ENCODE measurements at places on chromosomes 4 and X.

DNA sequence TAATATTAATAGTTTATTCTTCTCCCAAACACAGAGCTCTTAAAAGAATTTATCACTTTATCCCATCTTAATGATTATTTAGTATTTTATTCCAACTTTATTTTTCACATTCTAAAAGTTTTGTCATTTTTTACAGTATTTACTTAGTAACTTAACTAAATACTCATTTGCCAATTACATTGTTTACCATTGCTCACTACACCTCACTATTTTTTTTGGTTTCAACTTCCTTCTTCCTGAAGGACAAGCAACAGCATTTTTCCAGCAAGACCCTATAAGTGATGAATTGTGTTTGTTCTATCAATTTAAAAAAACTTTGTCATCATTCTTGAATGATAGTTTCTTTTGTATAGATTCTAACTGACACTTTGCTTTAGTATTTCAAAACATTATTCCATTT lies 19.4 kb upstream of the SRD5A3 start:
- no peak for DNase-seq

GRCh38 chr4:74263551-74263950 lies 44.7 kb upstream of the EPGN start:
- no peak for DNase-seq

DNA sequence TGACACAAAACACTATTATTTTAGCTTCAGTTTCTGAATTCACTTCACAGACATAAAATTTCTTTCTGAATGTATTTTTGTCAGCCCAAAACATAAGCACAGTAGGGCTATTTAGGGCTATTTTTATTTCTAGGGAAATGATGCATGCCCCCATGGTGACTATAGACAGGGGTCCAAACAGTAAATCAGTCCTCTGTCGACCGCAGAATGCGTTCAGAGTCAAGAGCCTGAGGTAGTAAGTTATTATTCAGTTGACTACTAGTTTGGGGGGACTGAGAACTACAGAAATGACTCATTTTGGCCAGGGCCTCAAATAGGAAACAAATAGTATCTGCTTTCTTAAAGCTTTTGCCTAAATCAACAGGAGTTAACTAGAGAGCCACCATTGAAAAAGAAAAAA lies 414.4 kb downstream of the AFF2 start:
- DNase-seq, result no peak

DNA sequence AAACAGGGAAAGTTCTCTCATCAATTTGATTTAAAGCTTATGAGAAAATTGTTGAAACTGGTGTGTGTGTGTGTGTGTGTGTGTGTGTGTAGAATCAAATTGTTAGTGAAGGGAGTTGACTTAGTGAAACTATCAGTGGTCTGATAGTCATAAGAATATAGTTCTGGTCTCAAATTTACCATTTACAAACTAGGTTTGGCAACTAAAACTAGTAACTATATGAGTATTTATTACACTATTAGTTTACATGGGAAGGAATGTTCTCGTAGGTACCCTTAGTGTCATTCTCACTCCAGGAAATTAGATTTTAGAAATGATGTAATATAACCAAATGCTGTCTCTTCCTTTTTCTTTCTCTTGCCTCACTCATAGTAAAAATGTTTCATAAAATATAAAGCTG lies 11.9 kb downstream of the SULT1E1 start:
- no peak for DNase-seq

GRCh38 chr4:8050555-8051206 lies 107.9 kb downstream of the ABLIM2 start:
- DNase-seq, result peak; percentile 14

DNA sequence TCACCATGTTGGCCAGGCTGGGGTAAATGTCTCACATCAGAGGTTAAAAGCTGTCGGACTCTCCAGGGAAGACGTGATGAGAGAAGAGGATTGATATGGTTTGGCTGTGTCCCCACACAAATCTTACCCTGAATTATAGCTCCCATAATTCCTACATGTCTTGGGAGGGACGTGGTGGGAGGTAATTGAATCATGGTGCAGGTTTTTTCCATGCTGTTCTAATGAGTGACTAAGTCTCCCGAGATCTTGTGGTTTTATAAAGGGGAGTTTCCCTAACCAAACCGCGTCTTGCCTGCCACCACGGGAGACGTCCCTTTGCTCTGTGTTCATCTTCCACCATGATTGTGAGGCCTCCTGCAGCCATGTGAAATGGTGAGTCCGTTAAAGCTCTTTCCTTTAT lies 64.4 kb downstream of the ASMT start:
- no peak for DNase-seq

DNA sequence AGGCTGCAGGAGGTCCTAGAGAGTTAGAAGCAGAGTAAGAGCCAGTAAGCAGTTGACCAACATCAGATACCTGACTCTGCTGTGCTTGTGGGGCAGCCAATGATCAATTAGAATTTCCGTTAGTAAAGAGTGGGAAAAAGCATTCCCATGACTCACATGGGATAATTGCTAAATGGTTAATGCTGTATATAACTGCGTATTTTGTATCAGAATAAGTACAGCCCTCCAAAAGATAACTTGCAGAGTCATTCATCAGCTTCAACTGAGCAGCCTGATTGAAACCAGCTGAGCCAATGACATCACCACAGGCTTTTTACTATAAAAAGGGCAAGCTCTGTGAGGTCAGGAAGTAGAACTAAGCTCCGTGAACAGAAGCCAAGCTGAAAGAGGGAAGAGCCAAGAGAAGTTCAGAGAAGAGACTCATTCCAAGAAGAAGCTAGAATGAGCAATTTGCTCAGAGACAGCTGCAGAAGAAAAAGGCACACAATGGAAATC lies 67.9 kb downstream of the PPP3CA start:
- peak; percentile 88 for DNase-seq

DNA sequence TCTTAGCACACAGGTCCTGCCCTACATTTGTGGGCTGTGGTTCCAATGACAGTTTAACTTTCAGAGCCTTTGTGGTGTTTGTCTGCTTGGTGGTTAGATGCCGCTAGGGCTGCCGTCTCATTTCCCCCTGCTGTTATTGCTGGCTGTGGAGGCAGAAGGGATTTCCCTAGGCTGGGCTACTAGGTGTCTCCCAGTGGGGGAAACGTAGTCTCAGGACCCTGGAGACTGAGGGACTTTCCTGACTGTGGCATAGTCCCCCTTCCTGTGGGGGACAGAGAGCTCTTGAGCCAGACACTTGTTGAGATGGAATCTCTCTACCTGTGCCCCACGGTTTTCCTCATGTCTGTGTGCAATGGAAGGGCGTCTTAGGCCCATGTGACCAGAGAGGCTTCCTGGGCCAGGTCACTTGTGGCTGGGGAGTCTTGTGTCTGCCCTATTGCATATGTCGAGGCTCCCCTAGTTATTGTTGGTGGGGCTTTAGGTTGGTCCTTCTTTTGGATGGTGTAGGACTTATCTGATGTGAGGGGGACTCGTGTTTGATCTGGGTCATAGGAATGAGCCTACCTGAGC lies 68.2 kb downstream of the ARHGAP10 start:
- DNase-seq, result peak; percentile 83

DNA sequence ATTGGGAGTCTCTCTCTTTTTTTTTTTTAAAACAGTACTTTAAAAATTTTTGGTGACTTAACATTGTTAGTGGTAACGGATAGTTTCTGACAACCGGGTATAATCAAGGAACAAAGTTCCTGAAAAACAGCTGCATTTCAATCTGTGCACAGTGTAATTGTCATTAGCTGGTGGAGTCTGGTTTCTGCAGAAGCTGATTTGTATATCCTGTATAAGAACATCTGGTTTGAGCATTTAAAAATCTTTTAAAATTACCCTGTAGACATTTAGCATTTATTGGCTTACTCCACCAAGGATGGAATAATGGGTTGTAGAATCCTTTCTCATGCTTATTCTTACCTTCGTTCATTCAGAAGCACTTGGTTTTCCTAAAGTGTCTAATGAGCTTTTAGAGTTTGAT lies 11.2 kb downstream of the JADE1 start:
- DNase-seq, result no peak

- no peak for DNase-seq
These were observed 79.9 kb upstream of the AADAT start for GRCh38 chr4:170169699-170170098.

- DNase-seq, result peak; percentile 86
These were observed 13.9 kb downstream of the SCARB2 start for GRCh38 chr4:76199664-76200211.

- DNase-seq, result no peak
These were observed 112.7 kb downstream of the ZAR1 start for GRCh38 chr4:48602763-48603162.

DNA sequence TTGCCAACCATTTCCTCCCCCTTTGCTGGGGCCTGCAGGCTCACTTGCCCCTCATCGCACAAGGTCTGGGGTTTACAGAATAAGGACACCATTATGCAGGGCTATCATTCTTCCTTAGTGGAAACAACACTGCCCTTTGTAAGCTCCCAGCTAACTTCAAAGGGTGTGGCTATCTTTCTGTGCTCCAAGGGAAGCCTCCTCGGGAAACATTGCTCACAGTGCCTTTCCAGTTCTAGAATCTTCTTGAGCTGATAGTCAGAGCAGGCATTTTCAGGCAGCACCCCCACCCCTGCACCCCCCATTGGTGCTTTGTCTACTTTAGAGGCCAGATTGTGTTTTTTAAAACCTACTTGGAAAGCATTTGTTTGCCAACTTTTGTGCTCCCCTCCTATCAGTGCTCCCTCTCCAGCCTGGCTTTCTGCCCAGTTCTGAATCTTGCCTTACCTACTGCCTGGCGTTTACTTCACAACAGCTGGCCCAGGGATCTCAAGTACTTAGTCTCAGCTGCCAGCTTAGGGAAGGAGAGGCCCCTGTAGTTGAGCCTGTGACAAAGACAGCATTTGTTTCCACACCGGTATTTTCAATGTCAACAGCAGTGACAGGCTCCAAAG lies 53.5 kb downstream of the PLAC1 start:
- DNase-seq, result no peak

GRCh38 chr4:92636038-92636806 lies 332.5 kb downstream of the GRID2 start:
- DNase-seq, result no peak

- no peak for DNase-seq
These were observed 70.4 kb downstream of the ELOVL6 start for GRCh38 chr4:110128029-110128428.

- DNase-seq, result no peak
These were observed 115.6 kb downstream of the SPANXA1 start for GRCh38 chrX:141468940-141469339.

DNA sequence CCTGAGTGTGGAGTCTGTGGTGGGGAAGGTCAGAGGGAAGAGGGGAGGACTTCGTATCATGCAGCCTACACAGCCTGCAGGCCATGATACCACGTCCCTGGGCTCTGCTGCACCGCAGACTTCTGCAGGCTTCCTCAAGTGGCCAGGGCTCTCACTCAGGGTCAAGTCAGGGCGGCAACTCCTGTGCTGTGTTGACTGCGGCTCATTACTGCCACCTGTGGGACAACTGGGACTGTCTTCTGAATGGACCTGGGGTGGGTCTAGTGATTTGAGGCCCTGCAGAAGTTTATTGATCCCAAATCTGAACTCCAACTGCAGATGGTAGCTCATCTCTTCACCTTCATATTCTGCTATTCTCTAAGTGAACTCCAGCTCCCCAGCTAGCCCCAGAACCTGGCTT lies 167.1 kb downstream of the NSUN7 start:
- DNase-seq, result peak; percentile 41

DNA sequence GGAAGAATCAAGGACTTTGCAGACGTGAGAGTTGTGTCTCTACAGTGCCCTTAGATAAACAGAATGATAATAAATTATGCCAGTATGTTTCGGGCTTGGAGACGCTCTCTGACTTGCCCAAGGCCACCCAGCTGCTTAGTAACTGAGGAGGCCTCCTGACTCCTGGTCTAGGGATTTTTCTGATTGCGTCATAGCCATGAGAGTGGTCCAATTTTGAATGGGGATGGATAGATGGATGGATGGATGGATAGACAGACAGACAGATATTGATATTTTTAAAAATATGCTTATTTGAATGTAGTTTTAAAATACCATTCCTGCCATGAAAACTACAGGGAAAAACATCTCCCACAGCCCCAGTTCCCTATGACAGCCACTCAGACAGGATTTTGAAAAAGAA lies 15.5 kb downstream of the ARHGAP36 start:
- DNase-seq, result no peak

DNA sequence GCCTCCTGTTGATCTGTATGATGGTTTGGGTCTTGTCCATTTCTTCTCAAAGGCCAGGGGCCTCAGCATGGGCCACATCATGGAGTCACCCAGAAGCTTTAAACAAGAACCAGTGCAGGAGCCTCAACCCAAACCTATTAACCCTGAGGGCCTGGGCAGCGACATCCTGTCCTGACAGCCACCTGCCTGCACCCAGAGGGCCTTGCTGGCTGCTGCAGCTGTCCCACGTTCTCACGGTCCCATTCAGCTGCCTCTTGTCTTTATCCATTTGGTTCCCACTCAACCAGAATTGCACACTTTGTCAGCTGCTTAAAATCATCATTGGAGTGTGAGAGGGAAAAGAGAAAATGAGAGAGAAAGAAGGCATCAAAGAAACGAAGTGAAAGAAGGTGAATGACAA lies 21.6 kb downstream of the C4orf50 start:
- DNase-seq, result no peak

DNA sequence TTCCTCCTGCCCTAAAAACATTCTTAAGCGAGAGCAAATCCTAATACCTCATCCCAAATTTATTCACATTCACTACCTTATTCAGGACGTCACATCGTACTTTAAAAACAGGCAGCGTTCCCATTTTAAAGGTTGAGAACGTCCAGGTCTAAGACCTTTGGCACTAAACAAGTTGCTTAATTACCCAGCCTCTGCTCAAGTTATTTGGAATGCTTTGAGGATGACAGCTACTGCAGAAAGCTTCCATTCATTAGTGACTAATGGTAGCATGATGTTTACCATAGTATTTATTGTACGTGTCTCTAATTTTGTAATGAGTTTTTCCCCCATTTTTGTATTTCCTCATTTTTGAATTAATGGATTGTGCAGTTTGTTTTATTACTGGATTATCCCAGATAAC lies 1.5 kb downstream of the USP38 start:
- DNase-seq, result no peak

DNA sequence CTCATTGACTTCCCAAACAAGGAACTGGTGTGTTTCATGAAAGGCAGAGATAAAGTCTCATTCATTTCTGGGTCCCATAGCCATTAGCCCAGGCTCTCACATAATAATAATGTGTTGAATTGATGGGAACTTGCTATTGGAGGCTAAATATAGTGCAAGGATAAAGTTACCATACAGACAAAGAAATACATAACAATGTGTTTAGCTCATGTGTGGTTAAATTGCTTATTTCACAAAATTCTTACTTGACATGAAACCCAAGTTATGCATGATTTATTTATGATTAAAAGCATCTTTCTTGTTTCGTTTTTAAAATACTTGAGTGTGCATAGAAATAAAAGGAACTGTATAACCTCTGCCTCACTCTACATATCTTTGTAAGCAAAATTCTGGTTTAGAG lies 37.3 kb upstream of the LPAR4 start:
- DNase-seq, result no peak

DNA sequence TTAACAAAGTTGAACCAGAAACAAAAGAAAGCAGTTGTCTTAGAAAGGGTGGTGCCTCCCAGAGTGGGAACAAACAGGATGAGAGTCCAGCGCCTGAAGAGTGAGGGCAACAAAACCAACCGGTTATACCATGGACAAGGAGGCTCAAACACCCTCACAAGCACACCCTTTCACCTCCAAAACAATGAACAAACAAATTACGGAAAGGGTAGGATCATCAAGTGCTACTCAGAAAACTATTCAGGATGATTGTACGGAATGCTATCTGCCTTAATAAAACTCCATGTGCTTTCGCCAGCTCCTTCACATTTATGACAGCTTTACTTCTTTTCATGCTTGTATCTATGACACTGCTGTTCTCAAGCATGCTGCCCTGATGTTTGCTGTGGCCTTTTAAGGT lies 26.8 kb downstream of the SLC39A8 start:
- no peak for DNase-seq

Data from MV-4-11 (cell line).